AML-193 (cell line): ENCODE measurements at places on chromosomes 6 and 20.

DNA sequence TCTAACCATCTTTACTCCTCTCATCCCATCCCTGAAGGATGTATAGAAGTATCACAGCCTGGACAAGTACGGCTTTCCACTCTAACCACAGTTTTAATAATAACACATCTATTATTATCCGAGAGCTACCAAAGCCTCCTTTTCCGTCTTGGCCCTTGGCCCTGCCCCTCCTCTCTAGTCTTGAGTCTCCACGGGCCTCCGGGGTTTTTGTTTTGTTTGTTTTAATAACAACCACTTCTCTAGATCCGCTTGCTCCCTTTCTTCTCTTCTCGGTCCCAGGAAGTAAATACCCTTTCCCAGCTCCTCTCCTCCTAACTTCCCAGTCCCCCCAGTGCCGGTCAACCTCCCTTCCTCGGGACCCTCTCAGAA, 661 bp downstream of the LCA5 start:
- DNase-seq, result no peak

- no peak for DNase-seq
These were observed 69.9 kb upstream of the DDR1 start for GRCh38 chr6:30814146-30815040.

DNA sequence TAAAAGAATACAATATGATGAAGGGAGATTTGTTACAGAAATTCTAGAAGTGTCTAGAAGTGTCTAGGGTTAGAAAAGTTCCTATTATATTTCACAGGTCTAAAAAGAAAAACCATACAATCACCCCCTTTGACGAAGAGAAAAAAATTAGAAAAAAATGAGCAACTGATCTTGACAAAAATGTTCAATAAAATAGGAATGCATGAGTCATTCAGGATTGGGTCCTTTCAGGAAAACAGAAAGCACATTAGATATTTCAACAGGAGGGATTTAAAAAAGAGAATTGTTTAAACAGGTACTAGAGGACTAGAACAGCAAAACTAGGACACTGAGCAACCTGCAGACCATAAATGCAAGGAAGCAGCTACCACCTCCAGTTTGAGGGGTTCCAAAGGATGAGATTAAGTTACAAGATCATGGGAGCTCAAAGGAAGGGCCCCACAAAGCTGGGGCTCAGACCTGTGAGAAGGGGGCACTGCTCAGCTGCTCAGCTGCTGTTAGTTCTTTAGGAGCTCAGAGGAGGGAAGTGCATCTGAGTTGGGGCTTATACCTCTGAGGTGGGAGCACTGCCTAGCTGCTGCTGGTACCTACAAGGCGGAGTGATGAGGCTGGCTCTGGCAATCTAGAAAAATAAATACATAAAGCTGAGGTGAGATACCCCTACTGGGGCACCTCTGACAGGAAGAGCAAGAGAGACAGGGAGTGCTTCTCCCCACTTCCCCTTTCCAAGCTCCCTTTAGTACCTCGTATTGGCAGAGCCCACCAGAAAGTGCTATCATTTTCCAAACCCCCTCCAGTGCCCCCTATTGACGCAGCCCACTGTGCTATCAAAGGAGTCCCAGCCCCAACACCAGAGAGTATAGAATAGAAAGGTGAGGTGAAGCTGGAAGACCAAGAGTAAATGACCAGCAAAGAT, 27.1 kb upstream of the BEND6 start:
- DNase-seq, result peak; percentile 9

DNA sequence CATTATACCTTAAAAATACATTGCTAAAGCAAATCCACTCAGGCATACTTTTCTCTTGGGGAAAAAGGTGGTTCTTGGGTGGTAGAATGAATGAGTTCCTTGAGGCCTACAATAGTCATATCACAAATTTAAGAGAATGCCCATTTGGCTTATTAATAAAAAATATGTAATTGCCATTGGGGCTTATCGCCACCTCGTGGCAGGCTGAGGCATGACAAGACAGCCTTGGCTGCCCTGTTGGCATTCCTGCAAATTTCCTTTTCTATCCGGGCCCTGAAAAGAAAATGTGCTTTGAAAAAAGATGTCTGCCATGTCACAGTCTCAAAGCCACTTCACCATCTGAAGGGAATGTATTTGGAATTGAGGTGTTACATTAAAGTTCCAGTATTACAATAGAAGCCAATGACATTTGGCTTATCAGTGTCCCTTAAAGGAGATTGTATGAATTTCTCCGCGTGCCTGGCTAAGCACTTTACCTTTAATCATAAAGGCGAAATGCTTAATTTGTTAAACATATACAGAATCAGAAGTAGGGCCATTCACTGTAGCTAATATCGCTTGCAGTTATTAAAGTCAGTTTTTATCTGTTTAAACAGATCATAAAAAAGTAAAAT, 188.3 kb upstream of the ZFP64 start:
- DNase-seq, result no peak

GRCh38 chr6:143014764-143015163, 45.9 kb upstream of the AIG1 start:
- DNase-seq, result no peak

- DNase-seq, result peak; percentile 32
These were observed at the start of gene PLEKHG1 for GRCh38 chr6:150599199-150600009. Gene PLEKHG1, plus strand, starts transcription at chr6:150599885. Its CDS starts 133,797 bp downstream, at chr6:150733682.

- no peak for DNase-seq
These were observed 107.7 kb downstream of the FOXF2 start for GRCh38 chr6:1496836-1497760.

- no peak for DNase-seq
These were observed 61.6 kb upstream of the SNX9 start for GRCh38 chr6:157761331-157761921.

GRCh38 chr6:99946005-99946404, 48.0 kb downstream of the MCHR2 start:
- DNase-seq, result no peak

- no peak for DNase-seq
These were observed 117.9 kb upstream of the THBS2 start for GRCh38 chr6:169371344-169372127.

DNA sequence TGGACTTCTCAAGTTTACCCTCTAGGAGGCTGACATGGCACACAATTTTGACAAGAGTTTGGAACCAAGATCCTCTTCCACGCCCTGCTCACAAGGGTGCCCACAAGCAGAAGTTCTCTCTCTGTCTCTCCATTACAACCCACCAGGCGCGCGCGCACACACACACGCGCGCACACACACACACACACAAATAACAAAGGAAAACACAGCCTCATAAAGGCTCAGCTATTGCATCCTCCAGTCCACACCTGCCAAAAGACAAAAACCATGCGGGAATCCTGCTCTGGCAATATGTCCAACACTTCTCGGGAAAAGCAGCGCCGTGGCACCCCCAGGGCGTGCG, 870 bp downstream of the PAK5 start:
- DNase-seq, result no peak

- DNase-seq, result no peak
These were observed 15.1 kb downstream of the BMP7 start for GRCh38 chr20:57251344-57251743.

DNA sequence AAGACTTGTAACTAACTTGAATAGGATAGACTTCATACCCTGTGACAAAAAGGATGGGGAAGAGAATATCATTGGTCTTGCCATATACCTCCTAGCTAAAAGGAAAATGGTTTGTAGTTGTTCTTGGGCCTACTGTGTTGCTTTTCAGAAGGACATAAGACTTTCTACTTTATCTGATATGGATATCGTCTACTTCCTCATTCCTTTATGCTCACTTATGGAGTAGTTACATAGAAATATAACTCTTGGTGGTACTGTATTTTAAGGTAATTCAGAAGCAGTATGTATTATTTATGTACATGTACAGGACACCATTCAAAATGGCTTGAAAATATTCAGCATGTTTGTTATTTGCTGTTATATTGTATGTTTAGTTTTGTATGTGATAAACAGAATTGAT, 8.0 kb downstream of the FAM217B start:
- DNase-seq, result peak; percentile 19

DNA sequence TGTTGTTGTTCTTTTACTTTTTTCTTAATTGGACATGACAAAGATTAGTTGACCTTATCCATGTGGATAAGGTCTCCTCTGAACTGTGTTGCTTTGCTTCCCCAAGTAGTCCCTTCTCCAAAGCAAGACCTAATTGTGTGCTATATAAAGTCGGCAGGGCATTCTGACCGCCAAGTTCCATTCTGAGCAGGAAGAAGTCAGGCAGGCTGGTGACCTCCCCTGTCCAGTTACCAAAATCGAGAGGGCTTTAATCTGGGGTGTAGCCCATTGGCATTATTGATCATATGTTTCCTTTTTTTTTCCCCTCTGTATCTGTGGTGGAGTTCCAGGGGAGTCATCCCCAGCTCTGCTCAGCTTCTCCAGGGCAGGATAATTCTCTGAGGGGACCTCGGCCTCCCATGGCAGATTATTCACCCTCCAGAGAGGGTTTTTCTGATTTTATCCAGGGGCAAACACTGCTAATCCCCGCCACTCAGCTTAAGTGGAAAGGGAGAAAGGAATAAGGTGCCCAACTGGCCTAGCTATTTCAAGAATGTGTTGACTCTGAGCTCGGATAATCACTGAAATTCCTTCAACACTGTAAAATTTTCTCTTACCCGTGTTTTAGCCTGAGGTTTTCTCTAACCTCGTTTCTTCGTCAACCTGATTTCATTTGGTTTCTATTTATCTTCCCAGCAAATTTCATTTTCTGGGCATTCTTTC, 71.8 kb upstream of the L3MBTL3 start:
- no peak for DNase-seq

DNA sequence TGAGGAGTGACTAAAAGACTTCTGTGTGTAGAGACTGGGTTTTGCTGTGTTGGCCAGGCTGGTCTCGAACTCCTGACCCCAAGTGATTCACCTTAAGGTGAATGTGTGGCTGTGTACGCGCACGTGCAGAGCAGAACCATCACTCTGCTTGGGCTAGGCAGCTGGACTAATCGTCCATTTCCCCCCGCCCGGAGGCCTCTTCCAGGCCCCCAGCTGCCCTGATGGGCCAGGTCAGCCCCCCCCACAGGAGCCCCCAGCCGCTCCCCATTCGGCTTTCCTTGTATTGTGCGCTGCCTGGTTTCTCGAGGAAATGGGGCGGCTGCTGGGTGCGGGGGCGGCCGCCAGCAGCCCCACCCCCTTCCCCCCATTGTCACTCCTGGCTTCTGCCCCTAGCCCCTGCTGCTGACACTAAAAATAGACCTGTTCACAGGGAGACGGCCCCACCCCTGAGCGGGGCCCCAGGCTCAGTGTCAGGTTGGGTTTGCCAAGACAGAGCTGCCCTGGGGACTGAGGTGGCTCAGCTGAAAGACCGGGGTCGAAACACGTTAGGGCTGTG, 24.6 kb upstream of the CSNK2A1 start:
- DNase-seq, result no peak

DNA sequence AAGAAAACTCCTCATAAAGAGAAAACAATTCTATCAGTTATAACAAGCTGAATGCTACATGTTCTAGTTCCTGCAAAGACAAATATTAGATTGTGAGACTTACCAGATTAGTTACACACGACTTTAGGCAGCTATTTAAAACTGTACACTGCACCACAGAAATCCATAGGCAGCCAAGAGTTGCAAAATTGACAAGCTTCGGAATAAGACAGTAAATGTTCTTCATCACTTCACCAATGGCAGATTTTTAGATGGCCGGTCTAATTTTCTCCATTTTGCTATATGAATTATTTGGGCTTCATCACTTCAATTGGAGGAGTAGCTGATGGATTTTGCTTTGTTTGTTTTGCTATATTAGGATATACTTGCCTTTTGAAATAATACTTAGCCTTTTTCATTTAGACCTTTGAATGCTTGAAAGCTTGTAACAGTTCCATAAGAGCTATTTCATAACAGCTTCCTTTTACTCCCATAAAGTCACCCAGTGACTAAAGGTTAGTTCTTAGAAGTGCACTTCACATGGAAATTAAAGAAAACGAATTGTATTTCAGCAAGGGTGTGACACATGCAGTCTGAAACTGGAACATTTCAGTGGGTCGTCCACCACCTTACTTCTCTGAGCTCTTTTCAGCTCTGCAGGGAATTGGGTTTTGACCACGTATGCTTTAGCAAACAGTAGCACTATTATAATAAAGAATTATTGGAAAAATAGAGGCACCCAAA, at the start of gene ROS1:
Gene ROS1, minus strand, starts transcription at position 512 of the 723 bp plus-strand sequence. Its CDS starts 286 bp downstream, at position 226.
- peak; percentile 56 for DNase-seq

GRCh38 chr20:61353261-61354000, 101.4 kb downstream of the CDH4 start:
- DNase-seq, result no peak

GRCh38 chr6:63321821-63322220, 2.0 kb upstream of the LGSN start:
- DNase-seq, result no peak

DNA sequence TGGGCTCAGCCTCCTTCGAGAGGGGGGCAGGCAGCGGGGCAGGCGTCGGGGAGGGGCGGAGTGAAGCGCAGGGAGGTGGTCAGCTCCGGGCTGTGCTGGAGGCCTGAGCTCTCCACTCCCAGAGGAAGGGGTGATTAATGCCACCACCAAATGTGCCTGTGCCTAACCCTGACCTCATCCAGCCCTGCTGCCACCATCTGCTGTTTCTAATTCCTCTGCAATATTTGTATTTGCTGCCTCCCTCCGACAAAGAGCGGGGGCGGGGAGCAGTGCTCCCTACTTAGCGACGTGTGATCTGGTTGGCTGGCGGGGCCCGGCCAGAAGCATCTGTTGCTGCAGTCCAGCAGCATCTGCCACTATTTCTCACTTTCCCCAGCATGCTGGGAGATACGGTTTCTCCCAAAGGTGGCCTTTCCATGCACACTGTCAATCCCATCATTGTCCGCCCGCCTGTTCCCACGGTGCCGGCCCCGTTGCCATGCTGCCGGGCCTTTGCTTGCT, 47.0 kb downstream of the DLL1 start:
- DNase-seq, result no peak

DNA sequence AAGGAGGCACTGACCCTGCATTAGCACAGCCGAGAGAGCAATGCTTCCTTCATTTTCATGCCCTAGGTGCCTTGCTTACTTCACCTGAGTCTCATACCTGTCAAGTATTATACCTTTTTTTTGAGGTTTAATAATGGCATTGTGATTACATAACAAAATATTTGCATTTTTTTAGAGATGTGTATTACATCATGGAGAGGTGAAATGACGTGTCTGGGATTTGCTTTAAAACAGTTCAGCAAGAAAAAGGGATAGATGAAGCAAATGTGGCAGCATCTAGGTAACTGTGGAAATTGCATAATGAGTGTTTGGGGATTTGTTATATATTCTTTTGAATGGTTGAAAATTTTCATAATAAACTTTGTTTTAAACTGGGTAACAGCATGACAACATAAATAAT, 48.9 kb downstream of the NKX2-2 start:
- DNase-seq, result no peak

GRCh38 chr6:56144538-56145324, 102.6 kb downstream of the COL21A1 start:
- no peak for DNase-seq

- no peak for DNase-seq
These were observed 83.4 kb upstream of the RGS17 start for GRCh38 chr6:153214436-153214835.

GRCh38 chr6:159390381-159390780, 221.2 kb downstream of the FNDC1 start:
- no peak for DNase-seq
